ENCODE measurements at places on chromosomes 1 and 21. TPM values are rescaled to one million over a fixed set of nuclear protein-coding genes. Genes with fewer than 3 reads are reported as not detected.

The CFHR3 gene
- total RNA-seq = 0.23 TPM

The KIF2C gene
- total RNA-seq = 19.1 TPM

The ATP1A4 gene
- total RNA-seq = not detected

The GUCA2B gene
- total RNA-seq = not detected

The POFUT2 gene
- 154 TPM for total RNA-seq

The TCHH gene
- not detected for total RNA-seq

The MARK1 gene
- 0.59 TPM for total RNA-seq
